CD4-positive, CD25-positive, alpha-beta regulatory T cell (primary cell): ENCODE measurements at places on chromosomes 12 and 14.

GRCh38 chr12:113326775-113327395 lies 8.0 kb downstream of the SLC8B1 start:
- no peak for DNase-seq

DNA sequence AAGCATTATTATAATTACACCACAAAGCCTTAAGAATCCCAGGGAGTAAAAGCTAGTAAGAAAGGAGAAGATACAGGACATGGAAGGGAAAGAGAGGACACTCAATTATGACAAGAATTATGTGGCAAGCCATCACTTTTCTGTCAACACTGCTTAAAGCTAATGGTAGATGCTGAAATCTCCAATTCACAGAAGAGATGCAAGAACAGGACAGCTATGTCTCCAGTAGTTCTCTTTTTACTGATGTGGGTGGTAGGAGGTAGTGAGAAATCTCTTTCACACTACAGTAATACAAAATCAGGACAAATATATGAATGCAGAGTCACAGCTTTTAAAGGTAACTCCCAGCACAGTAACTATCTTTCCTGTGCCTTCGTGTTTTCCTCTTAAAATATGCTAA lies 29.2 kb downstream of the CHD8 start:
- DNase-seq: no peak

GRCh38 chr14:57029620-57030253 lies 219.5 kb upstream of the OTX2 start:
- no peak for DNase-seq

DNA sequence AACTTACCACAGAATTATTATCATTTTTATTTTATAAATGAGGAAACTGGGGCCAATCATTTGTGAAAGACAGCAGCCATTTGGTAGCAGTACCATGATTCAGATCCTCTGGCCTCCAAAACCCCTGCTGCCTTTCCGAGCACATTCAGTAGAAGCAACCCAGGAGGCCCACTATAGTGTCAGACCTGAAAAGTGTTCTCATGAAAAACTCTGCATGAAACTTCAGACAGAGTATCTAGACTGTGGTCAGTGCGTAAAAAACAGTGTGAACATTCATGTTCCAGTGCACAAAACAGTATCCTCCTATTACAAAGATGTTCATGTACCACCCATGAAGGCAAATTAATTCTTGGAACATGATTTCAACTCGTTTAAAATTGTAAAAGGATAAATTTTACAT lies 112.0 kb downstream of the EPS8 start:
- DNase-seq: no peak

DNA sequence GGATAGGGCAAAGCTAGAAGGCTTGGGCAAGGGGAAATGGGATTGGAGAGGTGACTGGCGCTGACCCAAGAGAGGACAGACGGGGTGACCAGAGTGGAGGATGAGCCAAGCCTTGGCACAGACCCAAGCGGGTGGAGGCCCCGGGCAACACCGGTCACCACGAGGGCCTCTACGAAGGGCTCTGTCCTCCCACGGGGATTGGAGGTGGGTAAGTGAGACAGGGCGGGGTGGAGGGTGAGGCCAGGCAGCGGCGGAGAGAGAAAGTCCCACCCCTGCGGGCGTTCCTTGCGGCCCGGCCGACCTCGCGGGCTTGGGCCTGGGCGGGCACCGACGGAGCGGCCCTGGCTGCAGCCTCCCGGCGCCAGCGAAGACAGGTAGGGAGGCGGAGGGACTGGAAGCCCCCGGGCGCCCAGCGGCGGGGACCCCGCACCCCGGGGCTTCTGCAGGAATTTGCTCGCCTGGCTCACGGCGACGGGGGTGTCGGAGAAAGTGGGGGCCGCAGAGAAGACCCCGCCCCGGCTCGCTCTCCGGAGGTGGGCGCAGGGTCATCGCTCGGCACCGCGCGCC lies at the start of gene PAPLN:
PAPLN (plus strand) TSS at position 288 of the 567 bp plus-strand sequence. CDS start 2,273 bp downstream, outside the sequence.
- no peak for DNase-seq

- DNase-seq: no peak
These were observed 697 bp downstream of the HOXC10 start for GRCh38 chr12:53985692-53985993.
